ENCODE measurements at places on chromosomes 16 and 17.

DNA sequence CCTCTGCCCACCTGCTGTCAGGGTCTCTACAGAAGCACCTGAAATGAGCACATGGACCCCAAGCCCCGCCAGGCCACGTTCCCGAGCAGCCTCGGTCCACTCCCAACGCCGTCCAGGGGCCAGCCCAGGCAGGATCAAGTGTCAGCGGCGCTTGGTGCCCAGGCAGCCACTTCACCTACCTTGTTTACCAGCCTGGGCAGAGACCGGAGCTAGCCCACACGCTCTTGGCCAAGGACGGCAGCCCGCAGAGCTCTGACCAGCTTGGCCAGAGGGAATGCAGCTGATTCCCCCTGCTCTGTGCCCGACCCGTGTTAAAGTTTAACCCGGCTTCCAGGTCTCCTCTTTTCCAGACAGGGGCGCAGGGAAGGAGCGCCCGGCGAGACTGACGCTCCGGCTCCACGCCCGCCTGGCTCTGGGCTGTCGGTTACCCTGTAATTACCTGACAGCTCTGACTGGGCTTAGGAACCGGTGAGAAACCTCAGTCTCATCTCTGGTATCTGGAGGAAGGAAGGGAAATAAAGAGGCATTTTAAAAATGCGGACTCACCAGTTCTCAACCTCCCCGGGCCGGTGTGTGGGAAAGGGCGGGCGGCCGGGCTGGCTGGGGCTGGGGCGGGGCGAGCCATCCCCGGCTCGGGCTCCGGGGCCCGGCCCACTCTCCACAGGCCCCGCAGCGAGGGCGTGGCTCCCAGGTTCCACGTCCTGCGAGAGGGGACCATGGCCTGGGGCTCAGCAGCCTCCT lies 4.6 kb downstream of the KIFC3 start:
- no peak for DNase-seq

- DNase-seq: peak; percentile 84
Observed at GRCh38 chr17:67353929-67354574, 12.3 kb downstream of the PSMD12 start.

DNA sequence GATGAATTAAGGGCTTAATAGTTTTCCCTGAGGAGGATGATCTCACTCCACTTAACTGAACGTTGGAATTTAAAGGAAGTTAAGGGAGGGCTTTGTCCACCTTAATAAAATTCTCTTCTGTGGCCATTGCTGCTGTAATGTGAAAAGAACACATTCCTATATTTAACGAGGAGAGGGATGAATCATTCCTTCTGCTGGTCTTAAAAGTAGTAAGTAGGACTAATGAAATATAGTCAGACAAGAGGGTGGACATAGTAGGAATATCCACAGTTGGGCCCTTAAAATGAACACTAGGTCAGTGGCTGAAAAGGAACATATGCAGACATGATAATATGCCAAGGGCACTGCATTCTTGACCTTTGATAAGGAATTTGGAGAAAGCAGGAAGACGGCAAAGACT lies 405.6 kb downstream of the PMP22 start:
- no peak for DNase-seq

DNA sequence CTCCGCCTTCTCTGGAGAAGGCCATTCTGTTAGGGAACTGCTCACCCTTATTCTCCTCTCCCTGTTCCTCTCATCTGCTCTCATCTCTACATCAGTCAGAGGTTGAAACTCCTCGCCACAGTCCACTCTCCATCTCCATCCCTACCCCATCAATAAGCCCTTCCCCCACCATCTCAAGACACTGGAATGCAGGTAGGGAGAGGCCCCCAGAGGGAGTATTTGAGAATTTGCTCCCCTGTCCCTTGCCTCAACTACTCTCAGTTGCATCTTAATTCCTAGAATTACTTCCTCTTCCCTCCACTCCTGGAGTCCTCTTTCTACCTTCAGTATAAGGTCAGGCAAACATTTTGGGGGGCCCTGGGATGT lies 2.0 kb upstream of the AATF start:
- no peak for DNase-seq

- peak; percentile 36 for DNase-seq
Observed at GRCh38 chr17:45150911-45151809, 2.9 kb downstream of the HEXIM1 start.

DNA sequence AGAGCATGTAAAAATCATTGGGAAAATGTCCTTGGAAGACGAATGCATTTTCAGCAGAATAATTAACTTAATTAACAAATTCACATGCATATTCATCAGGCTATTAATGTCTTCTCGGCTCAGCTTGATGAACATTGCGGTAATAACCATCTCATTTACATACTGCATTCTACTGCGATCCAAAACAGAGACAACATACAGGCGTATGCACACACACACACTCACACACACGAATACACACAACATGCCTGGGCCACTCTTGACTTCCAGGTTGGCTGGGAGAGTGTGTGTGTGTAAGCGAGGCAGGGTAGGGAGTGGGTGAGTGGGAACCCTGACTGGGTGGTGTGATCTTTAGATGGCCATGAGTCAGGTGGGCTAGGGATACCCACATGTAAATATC lies 44.7 kb downstream of the NEUROD2 start:
- DNase-seq: no peak

GRCh38 chr17:73729101-73729500 lies 84.9 kb upstream of the SDK2 start:
- no peak for DNase-seq

- no peak for DNase-seq
Observed at GRCh38 chr16:1184156-1184868, 31.4 kb downstream of the CACNA1H start.

GRCh38 chr17:32564325-32564724 lies 77.5 kb downstream of the CDK5R1 start:
- DNase-seq: no peak

DNA sequence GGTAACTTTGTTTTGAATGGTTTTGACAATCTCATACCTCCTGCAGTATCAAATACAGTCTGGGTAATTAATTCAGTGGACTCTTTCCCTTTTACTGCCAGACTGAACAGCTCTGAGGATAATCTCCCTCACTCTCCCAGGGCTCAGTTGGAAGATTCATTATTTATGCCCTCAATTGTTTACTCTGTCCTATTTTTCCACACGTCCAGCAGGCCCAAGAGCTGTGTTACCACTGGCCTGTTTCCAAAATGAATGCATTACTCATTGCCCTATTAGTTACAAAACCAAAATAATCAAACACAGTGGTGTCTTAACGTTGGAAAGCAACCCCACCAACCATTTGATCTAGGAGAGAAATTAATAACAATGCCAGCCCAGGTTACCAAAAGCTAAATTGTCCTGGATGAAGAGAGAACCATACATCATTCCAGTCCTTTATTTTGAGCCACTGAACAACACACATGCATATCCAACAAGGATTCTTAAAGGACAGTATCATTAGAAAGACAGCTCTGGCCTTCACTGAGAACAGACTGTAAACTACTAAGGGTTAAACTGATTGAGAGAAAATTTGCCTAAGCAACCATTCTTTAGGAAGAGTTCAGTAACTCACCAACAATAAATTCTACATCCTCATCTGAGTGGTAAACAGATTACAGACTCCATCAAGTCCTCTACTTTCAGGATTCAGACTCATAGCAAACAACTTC lies 34.5 kb downstream of the FAM222B start:
- DNase-seq: peak; percentile 75

GRCh38 chr16:68592466-68593337 lies 52.4 kb upstream of the CDH3 start:
- no peak for DNase-seq

- no peak for DNase-seq
Observed at GRCh38 chr16:49921791-49922456, 66.0 kb upstream of the ZNF423 start.

GRCh38 chr17:50903604-50904517 lies 37.7 kb upstream of the TOB1 start:
- DNase-seq: no peak

DNA sequence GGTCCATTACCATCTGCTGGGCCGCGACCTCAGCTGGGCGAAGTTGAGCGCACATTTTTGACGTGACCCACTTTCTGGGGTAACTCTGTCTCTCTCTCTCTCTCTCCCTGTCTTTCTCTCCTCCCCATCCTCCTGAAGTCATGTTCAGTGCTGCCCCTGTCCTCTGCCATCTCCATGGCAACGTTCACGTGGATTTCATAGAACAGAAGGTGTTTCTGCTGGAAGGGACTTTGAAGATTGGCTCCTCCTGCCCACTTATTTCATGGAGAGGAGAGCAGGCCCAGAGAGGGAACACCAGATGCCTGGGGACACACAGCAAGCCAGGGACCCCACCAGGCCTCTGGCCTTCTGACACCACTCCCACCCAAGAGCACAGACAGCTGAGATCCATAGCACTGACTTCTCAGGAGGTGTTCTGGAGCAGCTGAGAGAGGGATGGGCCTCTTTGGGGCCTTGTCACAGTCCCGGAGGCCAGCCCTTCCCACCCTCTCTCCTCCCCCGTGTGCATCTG lies 4.2 kb upstream of the CCNF start:
- DNase-seq: no peak

- peak; percentile 91 for DNase-seq
Observed at GRCh38 chr17:66441101-66441661, 138.8 kb downstream of the PRKCA start.

DNA sequence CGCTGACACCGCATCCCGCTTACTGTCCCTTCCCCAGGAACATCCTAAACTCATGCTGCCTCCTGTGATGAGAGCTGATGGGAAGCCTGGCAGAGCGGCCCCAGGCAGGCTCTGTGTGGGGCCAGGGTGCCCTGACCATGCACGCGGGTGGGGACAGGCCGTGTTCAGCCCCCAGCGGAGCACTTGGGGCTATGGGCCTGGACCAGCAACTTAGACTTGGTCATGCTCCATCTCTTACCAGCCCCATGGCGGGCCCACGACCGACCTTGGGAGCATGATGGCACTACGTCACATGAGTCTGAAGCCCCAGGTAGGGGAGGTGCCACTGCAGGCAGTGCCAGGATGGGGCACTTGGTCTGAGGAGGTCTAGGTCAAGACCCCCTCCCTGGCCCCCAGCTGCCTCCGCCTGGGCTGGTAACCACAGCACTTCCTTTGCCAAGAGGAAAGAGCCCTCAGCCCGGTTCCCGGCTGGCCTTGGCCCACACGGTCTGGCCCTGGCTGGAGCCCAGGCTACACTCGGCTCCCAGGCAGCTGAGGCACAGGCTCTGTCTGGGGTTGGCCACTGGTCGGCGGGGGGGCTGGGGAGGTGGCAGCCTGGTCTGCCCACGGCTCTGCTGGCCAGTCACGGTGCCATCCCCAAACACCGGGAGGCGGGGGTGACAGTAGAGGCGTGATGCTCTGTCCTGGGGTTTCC lies 25.7 kb downstream of the BAHCC1 start:
- no peak for DNase-seq

DNA sequence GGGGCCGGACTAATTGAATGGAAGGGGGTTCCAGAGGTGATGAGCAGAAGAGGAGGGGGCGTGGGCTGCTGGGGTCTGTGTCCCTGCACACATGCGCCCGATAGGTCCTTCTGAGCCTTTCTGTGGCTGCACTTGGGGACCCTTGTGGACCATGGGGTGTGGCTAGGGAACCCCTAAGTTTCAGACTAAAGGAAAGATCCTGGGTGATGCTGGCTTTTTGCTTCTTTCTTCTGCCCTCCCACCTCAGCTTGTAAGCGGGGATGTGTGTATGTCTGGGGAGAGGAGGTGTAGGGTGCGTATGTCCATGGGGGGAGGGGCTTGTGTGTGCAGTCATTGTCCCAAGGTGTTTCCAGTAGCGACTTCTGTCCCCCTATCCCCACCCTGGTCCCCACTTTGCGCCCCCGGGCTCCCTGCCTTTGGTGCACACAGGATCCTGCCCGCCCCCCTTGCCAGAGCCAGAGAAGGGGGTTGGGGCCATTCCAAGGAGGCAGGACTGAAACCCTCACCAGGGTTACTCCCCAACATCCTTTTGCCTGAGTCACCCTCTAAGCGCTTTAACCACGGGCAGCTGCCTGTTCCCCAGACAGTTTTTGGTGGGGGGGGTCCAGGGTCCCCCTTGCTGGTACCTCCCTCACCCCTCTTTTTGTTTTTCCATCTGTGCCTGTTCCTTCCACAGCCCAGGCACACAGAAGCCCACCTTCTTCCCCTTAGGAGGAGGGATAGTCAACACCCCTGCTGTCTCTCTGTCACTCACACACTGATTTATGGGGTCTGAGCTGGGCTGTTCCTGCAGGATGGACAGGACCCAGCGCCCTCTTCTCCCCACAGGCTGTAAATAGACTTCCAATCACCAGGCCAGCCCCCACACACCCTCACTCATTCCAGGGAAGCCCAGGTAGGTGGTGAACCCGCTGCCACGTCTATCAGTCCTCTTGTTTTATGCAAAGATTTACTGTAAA lies 83.2 kb downstream of the ARHGAP23 start:
- no peak for DNase-seq

GRCh38 chr17:56700919-56701420 lies 107.5 kb downstream of the NOG start:
- DNase-seq: no peak

GRCh38 chr16:1924095-1924494 lies 5.9 kb upstream of the HS3ST6 start:
- peak; percentile 42 for DNase-seq

DNA sequence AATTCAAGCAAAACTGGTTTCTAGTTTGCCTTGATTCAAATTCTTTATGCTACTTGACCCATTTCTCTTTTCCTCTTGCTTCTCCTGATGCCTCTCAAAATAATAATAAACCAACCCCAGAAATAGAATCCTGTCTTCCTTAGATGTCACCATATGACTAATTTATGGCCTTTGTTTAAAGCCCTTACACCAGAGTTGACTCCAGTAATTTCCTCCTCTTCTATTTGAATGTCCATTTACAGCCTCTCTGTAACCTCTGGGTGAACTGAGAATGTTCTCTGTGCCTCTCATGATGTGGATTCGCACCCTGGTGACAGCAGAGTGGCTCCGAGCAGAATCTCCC lies 31.5 kb downstream of the ZFHX3 start:
- DNase-seq: peak; percentile 66

- DNase-seq: no peak
Observed at GRCh38 chr17:43349142-43349541, 49.7 kb upstream of the ARL4D start.

- DNase-seq: no peak
Observed at GRCh38 chr16:80517846-80518245, 22.9 kb upstream of the DYNLRB2 start.

DNA sequence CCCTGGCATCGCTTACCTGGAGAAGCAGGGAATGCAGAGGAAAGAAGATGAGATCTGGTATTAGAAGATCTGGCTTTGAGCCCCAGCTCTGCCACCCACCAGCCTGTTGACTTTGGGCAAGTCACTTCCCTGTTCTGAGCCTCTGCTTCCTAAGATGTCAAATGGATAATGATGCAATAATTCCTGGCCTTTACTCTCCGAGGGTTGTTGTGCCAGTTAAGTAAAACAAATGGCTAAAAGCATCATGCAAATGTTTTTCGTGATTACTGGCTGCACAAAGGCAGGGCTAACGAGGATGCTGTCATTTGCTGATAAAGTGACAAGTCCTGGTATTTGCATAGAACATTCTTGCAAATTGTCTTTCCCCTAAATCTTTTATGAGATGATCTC lies 1.3 kb upstream of the ZNF821 start:
- DNase-seq: peak; percentile 67

DNA sequence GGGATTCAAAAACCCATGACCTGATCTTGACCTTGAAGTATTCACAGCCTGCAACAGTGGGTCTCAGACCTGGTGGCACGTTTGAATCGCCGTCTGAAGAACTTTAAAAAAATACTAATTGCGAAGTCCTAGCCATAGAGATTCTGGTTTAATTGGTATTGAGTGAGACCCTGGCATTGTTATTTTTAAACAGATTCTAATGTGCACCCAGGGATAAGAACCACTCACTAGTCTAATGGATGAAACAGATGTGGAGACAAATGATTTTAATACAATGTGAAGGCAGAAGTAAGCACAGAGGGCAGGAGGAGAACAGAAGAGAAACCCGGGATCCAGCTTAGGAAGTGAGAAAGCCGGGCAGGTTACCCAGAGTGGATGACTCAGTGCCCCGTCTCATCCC lies 21.2 kb downstream of the TMEM98 start:
- no peak for DNase-seq

Measured in MV-4-11 (cell line).